Right ventricle myocardium superior (tissue), 1 donor: ENCODE measurements at places on chromosomes 1 and 21. TPM values are rescaled to one million over a fixed set of nuclear protein-coding genes. Genes with fewer than 3 reads are reported as not detected.

GRCh38 chr1:63861052-63861691 lies 87.4 kb downstream of the ROR1 start:
- no peak for DNase-seq

DNA sequence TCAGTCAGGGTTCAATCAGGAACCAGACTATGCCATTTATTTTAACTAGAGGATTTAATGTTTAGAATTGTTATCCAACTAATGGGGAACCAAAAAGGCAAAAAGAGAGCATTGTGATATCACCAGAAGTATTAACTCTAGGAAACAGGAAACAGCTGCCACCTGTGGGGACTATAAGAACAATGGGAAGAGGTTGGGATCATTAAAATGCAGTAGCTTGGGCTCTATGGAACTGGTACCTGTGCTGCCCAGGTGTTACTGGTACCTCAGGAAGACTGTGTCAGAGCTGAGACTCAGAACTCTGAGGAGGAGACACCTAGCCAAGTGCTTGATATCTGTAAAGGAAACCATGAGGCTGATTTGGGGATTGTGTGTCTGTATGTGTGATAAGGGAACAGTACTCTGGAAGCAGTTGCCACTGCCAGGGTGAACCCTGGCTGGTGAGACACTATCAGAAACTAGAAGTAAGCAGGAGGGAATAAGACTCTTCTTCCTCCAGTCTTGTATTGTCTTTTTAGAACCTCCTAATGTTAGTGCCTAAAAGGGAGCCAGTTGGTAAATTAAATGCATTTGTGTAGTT lies 49.4 kb downstream of the MAN1A2 start:
- DNase-seq = no peak

EXO1 gene
- total RNA-seq = 0.62 TPM

SYDE2 gene
- total RNA-seq = 21.4 TPM

DNA sequence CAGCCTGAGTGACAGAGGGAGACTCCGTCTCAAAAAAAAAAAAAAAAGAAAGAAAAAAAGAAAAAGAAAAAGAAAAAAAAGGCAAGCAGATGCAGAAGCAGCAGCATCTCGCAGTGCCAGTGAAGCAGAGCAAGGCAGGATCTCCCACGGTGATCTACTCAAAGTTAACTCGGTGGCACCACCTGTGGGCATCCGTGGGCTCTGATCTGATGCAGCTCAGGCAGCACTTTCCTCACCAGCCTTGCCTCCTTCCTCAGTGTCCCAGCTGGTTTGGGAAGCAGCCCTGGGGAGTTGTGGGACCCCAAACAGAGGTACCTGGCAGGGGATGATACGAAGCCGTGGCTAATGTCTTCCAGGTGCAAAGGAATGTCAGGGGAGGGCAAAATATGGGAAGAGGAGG lies 104.3 kb upstream of the KRTAP19-8 start:
- no peak for DNase-seq

C1orf74 gene
- 1.9 TPM for total RNA-seq

PUSL1 gene
- 10.6 TPM for total RNA-seq

HMCN1 gene
- 5.7 TPM for total RNA-seq

CIART gene
- 11.8 TPM for total RNA-seq

DNA sequence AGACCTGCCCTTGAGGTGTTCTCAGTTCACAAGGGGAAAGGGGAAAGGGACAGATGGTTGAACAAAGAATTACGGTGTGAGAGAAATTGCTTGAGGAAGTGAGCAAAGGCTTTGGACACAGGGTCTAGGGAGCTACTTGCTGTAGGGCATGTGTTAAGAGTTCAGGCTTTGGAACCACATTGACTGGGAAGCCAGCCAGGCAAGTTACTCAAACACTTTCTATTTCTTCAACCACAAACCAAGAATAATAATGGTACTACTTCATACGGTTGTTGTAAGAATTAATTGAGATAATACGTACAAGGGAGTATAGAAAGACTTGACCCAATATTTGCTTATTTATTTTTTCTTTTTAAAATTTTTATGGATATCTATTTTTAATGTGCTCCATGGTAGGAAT lies 26.6 kb downstream of the AK4 start:
- peak; percentile 64 for DNase-seq

- DNase-seq = no peak
Observed at GRCh38 chr1:89998306-89998705, 3.4 kb downstream of the ZNF326 start.

LY9 gene
- not detected for total RNA-seq

DNA sequence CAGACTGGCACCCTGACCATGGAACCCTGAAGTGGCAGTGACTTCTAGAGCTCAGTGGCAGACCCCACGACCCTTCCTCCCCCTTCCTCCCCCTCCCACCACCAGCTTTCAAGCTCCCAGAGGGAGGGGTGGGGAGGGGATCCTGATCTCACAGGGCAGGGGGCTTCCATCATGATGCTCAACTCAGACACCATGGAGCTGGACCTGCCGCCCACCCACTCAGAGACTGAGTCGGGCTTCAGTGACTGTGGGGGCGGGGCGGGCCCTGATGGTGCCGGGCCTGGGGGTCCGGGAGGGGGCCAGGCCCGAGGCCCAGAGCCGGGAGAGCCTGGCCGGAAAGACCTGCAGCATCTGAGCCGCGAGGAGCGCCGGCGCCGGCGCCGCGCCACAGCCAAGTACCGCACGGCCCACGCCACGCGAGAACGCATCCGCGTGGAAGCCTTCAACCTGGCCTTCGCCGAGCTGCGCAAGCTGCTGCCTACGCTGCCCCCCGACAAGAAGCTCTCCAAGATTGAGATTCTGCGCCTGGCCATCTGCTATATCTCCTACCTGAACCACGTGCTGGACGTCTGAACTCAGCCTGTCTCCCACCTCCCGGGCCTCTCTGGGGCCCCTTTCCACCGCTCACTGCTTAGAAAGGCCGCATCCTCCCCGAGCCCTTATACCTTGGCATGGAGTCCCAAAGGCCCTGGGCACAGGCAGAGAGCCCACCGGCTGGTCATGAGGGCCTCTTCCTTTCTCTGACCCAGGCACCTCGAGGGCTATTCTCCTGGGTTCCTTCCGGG lies 3.9 kb downstream of the NHLH1 start:
- no peak for DNase-seq

- no peak for DNase-seq
Observed at GRCh38 chr1:94961988-94962387, 35.1 kb upstream of the CNN3 start.

PPCS gene
- total RNA-seq = 30.2 TPM

PHC2 gene
- total RNA-seq = 105 TPM

GRCh38 chr1:198121056-198121826 lies 35.6 kb upstream of the NEK7 start:
- no peak for DNase-seq

A3GALT2 gene
- total RNA-seq = not detected

COL8A2 gene
- total RNA-seq = 1.4 TPM

- no peak for DNase-seq
Observed at GRCh38 chr1:22597996-22598395, 34.7 kb downstream of the EPHA8 start.

SH2D2A gene
- 1.1 TPM for total RNA-seq

- DNase-seq = no peak
Observed at GRCh38 chr21:37119421-37120218, 46.6 kb downstream of the TTC3 start.

GRCh38 chr1:15207829-15208429 lies 39.1 kb upstream of the FHAD1 start:
- no peak for DNase-seq

FAM151A gene
- 2.1 TPM for total RNA-seq

SLAMF7 gene
- 0.16 TPM for total RNA-seq

UBASH3A gene
- not detected for total RNA-seq

GRCh38 chr1:191419842-191420241 lies 738.4 kb upstream of the RGS18 start:
- no peak for DNase-seq

DNA sequence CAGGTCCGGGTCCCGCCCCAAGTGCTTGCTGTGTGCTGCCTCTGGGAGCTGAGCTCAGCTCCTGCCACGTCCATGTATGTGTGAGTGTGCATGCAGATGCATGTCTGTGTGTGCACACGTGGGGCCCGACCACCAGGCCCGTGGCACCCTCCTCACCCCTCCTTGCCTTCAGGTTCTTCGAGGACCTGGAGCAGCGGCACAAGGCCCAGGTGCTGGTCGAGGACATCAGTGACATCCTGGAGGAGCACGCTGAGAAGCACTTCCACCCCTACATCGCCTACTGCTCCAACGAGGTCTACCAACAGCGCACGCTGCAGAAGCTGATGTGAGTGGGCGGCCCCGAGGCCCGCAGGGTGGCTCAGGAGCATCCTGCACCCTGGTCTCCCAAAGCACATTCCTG lies 18.4 kb downstream of the ARHGEF16 start:
- DNase-seq = no peak

GRCh38 chr1:216090556-216090955 lies 332.7 kb downstream of the USH2A start:
- no peak for DNase-seq

DNA sequence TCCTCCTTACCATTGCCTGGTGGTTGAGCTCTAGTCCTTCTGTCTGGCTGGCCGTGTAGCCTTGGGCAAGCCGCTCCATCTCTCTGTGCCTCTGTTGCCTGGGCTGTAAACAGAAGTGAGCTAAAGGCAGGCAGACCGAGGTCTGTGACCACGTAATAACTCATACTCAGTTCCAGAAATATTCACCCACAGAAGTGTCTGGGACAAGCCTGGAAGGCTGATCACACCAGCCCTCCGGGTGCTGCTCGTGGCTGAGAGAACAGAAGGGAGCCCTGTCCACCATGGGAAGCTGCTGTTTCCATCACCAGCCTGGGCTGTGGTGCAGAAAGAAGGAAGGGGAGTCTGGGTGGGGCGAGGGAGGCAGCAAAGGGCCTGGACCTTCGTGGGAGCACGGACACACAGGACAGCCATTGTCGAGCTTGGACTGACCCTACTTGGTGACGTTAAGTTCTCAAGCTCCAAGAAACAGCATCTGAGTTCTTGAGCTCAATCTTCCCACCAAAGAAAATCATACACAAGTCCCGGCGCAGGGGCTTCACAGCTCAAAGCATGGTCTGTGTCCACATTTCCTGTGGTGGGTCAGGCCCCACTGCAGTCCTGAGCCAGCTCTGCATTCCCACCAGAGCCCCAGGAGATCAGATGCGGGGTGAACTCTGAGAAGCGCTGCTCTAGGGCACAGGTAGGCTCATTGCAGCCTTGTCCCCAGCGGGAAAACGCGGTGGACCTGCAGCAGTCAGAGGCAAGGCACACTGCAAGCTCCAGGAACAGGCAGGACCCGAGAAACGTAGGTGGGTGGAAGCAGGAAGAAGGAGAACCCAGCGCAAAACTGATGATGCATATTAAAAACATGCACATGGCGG lies 61.8 kb downstream of the RUNX3 start:
- DNase-seq = no peak

GRCh38 chr1:44543786-44544185 lies 130.5 kb downstream of the TMEM53 start:
- DNase-seq = no peak

DNA sequence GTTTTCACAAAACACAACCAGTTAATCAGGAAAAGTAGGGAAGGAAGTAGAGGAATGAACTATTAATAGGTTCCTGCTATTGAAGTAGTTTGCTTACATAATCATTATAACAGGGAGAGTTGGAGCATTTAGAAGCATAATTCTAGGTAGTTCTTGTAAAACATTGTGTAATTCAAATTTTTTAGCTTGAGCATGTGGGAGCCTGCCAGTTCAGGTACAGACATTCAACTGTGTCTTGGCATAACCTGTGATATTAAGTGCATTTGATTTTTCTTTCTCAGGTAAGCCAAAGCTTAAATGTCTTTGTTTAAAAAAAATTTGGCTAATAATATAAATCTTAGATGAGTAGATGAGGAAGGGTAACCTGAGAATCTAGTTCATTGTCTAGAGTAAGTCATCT lies 3.4 kb downstream of the YTHDF2 start:
- no peak for DNase-seq

DNA sequence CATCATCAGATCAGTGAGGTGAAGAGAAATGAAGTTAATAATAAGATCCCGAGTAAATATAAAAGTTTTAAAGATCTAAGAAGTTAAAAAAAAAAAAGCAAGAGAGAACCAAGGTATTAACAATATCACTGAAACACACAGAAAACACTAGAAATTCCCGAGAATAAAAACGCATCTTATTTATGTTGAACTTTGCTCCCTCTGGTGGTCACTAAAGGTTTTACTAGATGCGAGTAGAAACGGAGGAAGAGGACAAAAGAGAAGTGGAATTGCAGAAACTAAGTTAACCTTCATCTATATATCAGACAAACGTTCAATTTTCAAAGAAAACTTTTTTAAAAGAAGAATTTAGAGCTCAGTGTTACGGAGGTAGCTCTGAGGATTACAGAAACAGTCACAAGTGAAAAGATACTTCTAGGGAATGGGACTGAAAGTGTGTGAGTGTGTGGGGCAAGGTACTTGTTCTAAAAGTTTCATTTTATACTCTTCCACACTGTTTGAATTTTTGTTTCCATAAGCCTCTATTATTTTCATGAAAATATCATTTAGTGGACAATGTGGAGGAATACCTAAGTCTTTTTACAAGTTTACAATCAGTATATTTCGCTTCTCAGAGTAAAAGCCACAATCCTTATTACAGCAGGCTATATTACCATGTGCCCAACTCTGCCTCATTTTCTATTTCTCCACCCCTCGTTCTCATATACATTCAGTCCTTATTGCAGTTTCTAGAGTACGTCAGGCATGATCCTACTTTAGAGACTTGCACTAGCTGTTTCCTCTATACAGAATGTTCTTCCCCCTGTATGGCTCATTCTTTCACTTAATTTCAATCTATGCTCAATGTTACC lies 19.7 kb downstream of the ACBD6 start:
- no peak for DNase-seq

GRCh38 chr21:37916310-37917051 lies at the start of gene KCNJ6:
Gene KCNJ6, minus strand, starts transcription at chr21:37916457. Its CDS starts 75,775 bp downstream, at chr21:37840682.
- peak; percentile 53 for DNase-seq

DNA sequence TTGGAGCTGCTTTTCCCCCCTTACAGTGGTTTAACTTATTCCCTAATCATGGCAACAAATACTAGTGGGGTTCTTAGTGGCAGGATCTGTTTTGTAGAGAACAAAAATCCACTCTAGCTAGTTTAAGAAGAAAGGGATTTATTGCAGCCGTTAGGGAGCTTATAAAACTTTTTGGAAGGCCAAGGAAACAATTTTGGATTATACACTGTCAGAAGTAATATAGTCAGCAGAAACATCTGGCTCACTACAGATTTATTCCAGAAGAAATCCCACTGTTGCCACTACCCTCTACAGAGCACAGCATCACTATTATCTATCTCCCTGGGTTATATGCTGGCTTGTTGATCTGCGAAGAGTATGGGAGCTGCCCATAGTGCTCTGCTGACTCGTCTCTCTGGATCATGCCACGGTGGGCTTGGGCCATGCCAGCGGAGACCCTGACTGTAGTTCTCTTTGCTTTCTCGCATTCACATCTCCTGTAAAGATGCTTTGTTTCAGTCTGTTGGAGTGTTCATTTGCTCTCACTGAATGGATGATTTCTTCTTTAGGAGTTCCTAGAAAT lies 107.5 kb downstream of the ODF2L start:
- DNase-seq = no peak
